NCI-H1048 (cell line): ENCODE measurements at places on chromosomes 5 and 9.

DNA sequence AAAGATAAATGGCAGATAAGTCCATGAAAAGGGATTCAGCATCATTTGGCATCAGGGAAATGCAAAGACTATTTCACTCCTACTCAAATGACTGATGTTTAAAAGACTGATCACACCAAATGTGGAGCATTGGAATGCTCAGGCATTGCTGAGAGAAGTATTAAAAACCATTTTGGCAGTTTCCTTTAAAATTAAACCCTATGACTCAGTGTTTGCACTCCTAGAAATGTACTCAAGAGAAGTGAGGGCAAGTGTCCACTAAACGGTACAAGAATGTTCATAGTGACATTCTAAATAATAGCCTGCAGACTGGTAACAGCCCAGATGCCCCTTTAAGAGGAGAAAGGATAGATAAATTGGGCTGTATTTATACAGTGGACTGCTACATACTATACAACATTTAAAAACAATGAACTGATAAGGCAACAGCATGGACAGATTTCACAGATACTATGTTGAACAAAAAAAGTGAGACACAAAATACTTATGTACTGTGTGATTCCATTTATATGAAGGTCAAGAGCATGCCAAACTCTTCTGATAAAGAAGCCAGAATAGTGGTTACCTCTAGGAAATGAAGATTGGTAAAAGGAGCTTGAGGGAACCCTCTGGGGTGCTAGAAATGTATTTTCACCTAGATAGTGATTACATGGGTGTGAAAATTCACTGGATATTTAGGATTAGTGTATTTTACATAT lies 24.6 kb downstream of the APC start:
- no peak for DNase-seq

- no peak for DNase-seq
These were observed 46.2 kb downstream of the F2RL2 start for GRCh38 chr5:76576996-76577395.

DNA sequence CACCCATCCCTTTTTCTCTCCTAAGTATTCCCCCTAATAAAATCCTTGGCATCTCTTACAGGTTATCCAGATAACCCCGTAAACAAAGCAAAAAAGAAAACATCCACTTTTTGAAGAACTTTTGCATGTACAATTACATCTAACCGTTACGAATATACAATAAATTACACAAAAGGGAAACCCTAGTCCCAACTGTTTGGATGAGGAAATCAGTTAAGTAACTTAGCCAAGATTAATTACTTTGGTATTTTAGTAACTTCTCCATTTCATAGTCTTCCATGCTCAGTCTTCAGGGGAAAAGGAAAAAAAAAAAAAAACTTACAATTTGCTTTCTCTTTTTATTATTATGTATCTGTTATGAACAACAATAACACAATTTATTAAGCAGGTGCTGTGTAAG lies 212.9 kb downstream of the ACTL7B start:
- DNase-seq: no peak

- DNase-seq: no peak
These were observed at the start of gene HAND1 for GRCh38 chr5:154478224-154478565. Gene HAND1 (minus strand): TSS chr5:154478227. CDS start chr5:154478008, 219 bp downstream.

DNA sequence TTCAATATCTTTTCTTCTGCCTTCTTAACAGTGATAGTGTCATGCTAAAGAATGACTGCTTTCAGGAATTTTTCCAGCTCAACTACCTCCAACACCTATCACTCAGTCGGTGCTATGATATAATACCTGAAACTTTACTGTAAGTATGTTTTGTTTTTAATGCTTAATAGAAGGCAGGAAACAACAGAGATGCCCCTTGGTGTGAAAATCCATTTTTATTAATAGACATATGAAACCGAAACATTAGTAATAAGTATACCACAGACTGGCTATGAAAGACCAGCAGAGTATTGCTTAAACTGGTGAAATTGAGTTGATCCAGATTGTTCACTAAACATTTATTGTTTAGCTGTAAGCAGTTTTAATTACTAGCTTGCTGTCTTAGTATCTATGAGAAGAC lies 25.2 kb downstream of the SKP2 start:
- DNase-seq: no peak

- DNase-seq: no peak
These were observed 37.9 kb upstream of the TTC1 start for GRCh38 chr5:159971038-159971437.

GRCh38 chr9:131349522-131349880 lies 44.4 kb upstream of the PRRC2B start:
- DNase-seq: no peak
